ENCODE measurements at places on chromosomes 13 and 19. TPM values are rescaled to one million over a fixed set of nuclear protein-coding genes. Genes with fewer than 3 reads are reported as not detected.

Gene TOMM40
- 26.6 TPM for total RNA-seq

- no peak overlapping the region for H3K4me3 ChIP-seq
- no peak overlapping the region for H3K27ac ChIP-seq
- peaks cover 32% of the 10 kb centered on the region for H3K4me1 ChIP-seq
- no peak for DNase-seq
- no peaks in the 10 kb centered on the region for H3K27me3 ChIP-seq
These were observed 103.8 kb downstream of the LRCH1 start for GRCh38 chr13:46656786-46657185.

GRCh38 chr19:45765702-45766295 lies 3.3 kb downstream of the SIX5 start:
- peak; percentile 78 for DNase-seq
- no peak overlapping the region for H3K4me3 ChIP-seq
- H3K36me3 ChIP-seq, result no peaks in the 10 kb centered on the region
- H3K27me3 ChIP-seq, result peaks cover 2% of the 10 kb centered on the region
- peak overlapping the region; percentile 97 for H3K27ac ChIP-seq

DNA sequence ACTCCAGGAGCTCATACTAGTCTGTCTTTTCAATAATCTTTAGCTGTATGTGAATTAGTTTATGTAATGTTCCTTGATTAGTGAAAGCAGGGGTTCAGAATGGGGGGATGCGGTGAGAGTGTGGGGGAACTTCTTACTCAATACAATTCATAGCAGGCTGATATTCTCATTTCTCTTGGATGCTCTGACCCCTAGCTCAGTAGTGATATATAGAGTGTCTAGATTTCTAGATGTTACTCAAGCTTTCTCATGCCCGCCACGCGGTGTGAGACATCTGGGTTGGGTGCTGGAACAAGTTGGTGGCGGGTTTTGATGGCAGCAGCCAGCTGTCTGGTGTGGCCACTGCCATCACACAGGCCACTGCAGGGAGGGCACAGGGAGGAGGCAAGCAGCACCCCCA lies 39.3 kb upstream of the FLT1 start:
- H3K4me3 ChIP-seq, result no peak overlapping the region
- H3K36me3 ChIP-seq, result no peaks in the 10 kb centered on the region
- H3K4me1 ChIP-seq, result peaks cover 18% of the 10 kb centered on the region
- no peak overlapping the region for H3K27ac ChIP-seq

- H3K36me3 ChIP-seq, result no peaks in the 10 kb centered on the region
- peak overlapping the region; percentile 50 for H3K4me3 ChIP-seq
- DNase-seq, result peak; percentile 87
- H3K4me1 ChIP-seq, result peaks cover 41% of the 10 kb centered on the region
These were observed 17.8 kb upstream of the ADGRE5 start for GRCh38 chr19:14363183-14364097.

- no peaks in the 10 kb centered on the region for H3K27me3 ChIP-seq
- H3K36me3 ChIP-seq, result no peaks in the 10 kb centered on the region
- no peak overlapping the region for H3K4me3 ChIP-seq
- peaks cover under 1% of the 10 kb centered on the region for H3K4me1 ChIP-seq
- DNase-seq, result no peak
These were observed 6.0 kb upstream of the ZNF765 start for GRCh38 chr19:53388904-53389303.

DNA sequence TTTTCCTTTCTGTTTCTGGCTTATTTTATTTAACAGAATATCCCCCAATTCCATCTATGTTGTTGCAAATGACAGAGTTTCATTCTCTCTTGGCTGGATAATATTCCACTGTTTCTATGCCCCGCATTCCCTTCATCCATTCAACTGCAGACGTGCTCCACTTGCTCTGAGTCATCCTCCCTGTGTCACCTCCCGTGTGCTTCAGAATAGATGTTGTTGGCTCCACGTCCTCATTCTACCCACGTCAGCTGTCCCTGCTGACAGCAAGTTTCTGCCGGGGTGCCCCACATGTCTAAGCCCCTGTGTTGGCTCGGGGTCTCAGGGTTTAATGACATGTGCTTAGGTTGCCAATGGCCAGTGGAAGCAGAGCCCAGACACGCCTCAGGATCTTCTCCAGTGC lies 1041.0 kb downstream of the UQCRFS1 start:
- H3K27ac ChIP-seq, result no peak overlapping the region
- no peaks in the 10 kb centered on the region for H3K27me3 ChIP-seq
- no peaks in the 10 kb centered on the region for H3K4me1 ChIP-seq
- no peaks in the 10 kb centered on the region for H3K36me3 ChIP-seq
- H3K4me3 ChIP-seq, result no peak overlapping the region

DNA sequence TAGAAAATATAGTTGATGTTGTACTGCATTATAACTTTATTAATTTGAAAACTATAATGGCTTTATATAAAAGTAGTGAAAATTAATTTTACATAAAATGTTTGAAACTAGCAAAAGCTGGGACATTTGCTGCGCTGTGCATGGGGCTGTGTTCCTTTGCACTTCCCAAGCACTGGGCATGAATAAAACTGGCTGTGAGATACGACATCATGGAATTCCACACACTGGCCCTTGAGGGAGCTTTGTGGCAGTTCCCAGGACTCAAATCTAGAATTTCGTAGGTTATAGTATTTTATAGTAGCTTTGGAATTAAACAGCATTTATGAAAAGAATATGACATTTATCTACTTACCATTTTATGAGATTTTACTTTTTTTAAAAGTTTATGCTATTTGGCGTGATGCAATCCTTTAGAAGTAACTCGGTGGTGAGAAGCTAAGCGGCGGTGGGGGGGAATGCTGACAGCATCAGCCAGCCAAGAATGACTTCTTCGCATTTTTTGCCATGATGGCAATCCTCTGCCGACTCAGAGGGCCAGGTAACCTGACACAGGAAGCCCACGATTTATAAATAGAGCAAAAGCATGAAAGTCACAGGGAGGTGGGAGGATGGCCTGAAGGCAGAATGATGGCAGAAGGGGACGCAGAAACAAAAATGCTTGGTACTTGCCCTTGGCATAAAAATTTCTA lies 553.5 kb downstream of the MYO16 start:
- no peak for DNase-seq
- no peak overlapping the region for H3K4me3 ChIP-seq
- H3K36me3 ChIP-seq, result no peaks in the 10 kb centered on the region
- no peak overlapping the region for H3K27ac ChIP-seq

GRCh38 chr13:35699825-35700510 lies 223.5 kb upstream of the MAB21L1 start:
- no peaks in the 10 kb centered on the region for H3K27me3 ChIP-seq
- no peaks in the 10 kb centered on the region for H3K36me3 ChIP-seq
- H3K27ac ChIP-seq, result no peak overlapping the region
- no peak overlapping the region for H3K4me3 ChIP-seq
- no peak for DNase-seq

GRCh38 chr13:25281193-25281934 lies 5.9 kb downstream of the MTMR6 start:
- H3K4me1 ChIP-seq, result peaks cover 13% of the 10 kb centered on the region
- H3K4me3 ChIP-seq, result no peak overlapping the region
- no peaks in the 10 kb centered on the region for H3K36me3 ChIP-seq
- no peak overlapping the region for H3K27ac ChIP-seq
- DNase-seq, result no peak

All from upper lobe of left lung (tissue), 6 donors.